Activated naive CD4-positive, alpha-beta T cell treated with Interleukin-2 at 50 U/mL for 16 hours (primary cell): ENCODE measurements at places on chromosomes 12 and 14.

GRCh38 chr12:89863493-89863938, 154.9 kb upstream of the ATP2B1 start:
- peak; percentile 63 for DNase-seq

GRCh38 chr12:95955549-95956159, 12.5 kb downstream of the AMDHD1 start:
- DNase-seq = no peak

DNA sequence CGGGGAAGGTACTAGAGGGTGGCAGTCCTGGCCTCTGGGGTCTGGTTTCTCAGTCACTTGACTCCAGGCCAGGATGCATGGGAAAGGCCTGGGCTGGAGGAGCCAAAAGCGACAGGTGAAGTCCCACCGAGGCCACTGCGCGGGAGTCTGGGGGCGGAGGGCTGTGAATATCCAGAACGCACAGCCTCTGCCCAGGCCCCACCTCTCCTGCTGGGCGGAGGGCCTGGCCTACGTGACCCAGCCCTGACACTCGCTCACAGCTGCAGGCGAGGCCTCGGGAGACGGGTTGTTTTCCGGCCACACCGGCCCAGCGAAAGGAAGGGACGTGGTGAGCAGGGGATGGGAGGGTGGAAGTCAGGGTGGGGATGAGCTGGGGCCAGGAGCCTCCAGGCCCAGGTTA, 91.2 kb downstream of the RFLNA start:
- DNase-seq = no peak

GRCh38 chr12:66003951-66004350, 126.6 kb downstream of the LLPH start:
- DNase-seq = no peak

GRCh38 chr14:104796687-104797081, 1.1 kb upstream of the AKT1 start:
- no peak for DNase-seq
